Stimulated activated CD4-positive, alpha-beta T cell treated with anti-CD3 and anti-CD28 coated beads, Interleukin-2, amount 100 ng/mL, for 24 hours (primary cell): ENCODE measurements at places on chromosomes 5 and 9.

DNA sequence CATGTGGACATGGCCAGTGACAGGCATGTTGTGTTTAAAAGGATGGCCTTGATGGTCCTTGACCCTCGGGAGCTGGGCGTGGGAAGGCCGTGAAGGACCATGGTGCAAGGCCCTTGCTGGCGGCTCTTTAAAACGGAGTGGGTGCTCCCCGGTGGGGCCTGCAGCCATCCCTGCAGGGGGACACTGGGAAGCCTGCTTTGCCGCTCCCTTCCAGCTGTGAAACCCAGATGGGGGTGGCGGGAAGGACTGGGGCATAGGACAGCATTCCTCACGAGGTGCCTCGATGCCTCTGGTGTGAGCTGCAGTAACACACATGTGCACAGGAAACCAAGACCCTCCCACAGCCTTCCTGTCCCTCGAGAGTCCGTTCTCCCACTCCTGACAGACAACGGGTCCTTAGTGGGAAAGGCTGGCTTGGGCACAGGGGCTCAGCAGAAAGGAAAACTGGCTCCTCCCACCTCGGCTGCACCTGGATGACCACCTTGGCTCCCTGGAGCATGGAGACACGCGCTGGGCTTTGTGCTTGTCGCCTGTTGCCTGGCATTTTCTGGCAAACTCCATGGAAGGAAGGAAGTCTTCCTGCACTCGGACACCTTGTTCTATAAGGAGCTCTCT, 30.3 kb upstream of the IRX4 start:
- DNase-seq: no peak

DNA sequence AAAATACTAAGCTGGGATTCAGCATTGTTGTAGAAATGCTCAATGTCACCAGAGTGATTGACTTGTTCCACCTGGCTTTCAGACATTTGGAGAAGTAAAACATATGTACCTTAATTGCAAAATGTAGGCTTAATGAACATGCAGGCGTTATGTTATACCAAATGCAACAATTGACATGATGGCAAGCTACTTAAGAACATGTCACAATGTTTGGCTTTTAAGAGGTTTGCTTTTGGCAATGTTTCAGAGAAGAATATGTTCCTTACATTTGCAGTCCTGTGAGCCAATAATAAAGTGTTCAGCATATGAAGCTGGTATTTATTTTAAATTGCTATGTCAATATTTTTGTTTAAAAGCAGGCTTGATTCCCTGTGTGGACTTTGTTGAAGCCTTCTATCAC, 111.7 kb upstream of the NUDT12 start:
- DNase-seq: no peak

DNA sequence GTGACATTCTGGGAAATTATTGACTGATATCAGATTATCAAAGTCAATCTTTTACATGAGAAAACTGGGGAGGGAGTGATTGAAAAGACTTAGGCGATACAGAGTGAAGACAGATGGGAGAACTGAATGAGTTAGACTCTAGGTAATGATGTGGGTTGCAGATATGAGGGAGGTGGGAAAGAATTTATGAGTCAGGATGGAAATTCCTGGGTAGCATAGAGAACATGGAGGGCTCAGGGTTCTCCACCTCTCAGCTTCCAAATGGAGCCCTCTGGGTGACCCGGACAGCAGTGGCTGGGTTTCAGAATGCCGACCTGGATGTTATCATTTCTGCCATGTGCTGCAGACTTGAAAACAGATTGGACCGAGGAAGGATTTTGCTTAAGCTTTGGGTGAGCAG, 75.4 kb upstream of the SHB start:
- no peak for DNase-seq

- DNase-seq: no peak
These were observed 15.8 kb upstream of the TMED9 start for GRCh38 chr5:177576169-177576568.

- DNase-seq: no peak
These were observed 8.3 kb downstream of the KIF4B start for GRCh38 chr5:155021842-155022241.

GRCh38 chr5:1173485-1174070, 27.8 kb upstream of the SLC6A19 start:
- no peak for DNase-seq

- no peak for DNase-seq
These were observed 407.2 kb upstream of the SGCD start for GRCh38 chr5:155919725-155920124.

DNA sequence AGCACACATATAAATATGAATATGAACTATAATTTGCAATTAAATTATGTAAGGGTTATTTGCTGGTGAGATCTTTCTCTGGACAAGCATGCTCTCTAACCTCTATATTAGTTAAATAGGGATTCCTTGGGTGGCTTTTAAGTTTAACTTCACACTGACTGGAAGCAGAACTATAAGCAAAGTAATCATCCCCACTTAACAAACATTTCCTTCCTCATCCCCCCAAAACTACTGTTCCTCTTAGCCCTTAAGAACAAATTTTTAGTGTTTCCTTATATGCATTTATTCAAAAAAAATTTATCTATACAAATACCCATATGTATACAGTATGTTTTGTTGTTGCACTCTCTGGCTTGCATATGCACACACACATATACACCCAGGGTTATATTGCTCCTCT, 512.1 kb upstream of the MEF2C start:
- DNase-seq: no peak

GRCh38 chr5:59126708-59127573, 544.1 kb downstream of the RAB3C start:
- DNase-seq: no peak
